ENCODE measurements at places on chromosomes 4 and X.
A peak's percentile ranks its signal among the peaks of the same experiment; 100 is the strongest.

DNA sequence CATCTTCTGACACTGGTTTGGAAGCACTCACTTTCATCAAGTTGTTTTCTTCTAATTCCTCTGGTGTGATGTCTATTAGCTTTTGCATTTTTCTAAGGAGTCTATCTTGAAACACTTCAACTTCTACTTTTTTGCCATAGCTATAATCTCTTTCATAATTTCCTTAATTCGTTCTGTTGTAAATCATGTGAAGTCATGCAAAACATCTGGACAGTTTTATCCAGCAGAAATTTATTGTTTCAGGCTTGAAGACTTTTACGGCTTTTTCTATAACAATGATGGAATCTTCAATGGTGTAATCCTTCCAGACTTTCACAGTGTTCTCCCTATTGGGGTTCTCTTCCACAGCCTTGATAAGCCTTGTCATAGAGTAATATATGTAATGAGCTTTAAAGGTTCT is 74.9 kb upstream of the PABPC4L start:
- no peak for DNase-seq

DNA sequence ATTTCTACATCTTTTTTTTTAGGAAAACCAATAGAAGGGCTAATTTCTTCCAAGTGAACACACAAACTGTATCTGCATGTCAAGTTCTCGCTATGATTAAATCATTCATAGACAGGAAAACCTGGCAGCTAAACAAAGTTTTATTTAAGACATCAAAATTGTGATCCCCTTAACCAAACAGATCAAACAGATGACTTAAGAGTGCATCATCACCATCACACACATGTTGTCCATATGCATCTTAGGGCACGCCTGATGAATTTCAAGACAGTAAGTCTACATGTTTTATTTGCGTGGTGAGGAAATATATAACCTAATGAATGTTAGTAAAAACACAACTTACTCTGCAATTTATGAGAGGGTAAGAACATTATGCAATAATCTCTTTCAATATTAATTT is 317.0 kb upstream of the ANXA10 start:
- DNase-seq = no peak

GRCh38 chr4:15878011-15878410 is 60.5 kb downstream of the FGFBP1 start:
- no peak for DNase-seq

- no peak for DNase-seq
Measured at GRCh38 chrX:18886005-18886343, 97.9 kb downstream of the PHKA2 start.

GRCh38 chrX:132292793-132293192 is 73.5 kb upstream of the RAP2C start:
- no peak for DNase-seq

DNA sequence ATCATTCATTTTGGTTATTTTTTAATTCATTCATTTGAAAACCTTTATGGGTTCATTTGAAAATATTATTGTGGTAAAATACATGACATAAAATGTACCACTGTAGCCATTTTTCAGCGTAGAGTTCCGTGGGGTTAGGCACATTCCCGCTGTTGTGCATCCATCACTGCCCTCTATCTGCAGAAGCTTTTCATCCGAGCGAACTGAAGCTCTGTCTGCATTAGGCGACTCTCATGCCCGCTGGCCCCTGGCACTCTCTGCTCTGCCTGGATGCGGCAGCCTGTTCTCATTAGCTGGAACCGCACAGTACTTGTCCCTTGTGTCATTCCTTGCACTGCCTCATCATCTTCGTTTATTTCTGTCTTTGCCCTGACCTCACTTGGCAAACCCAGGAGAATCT is 17.5 kb downstream of the CFAP99 start:
- DNase-seq = peak; percentile 40

GRCh38 chrX:31969714-31970113 is 897.9 kb upstream of the FTHL17 start:
- DNase-seq = no peak

DNA sequence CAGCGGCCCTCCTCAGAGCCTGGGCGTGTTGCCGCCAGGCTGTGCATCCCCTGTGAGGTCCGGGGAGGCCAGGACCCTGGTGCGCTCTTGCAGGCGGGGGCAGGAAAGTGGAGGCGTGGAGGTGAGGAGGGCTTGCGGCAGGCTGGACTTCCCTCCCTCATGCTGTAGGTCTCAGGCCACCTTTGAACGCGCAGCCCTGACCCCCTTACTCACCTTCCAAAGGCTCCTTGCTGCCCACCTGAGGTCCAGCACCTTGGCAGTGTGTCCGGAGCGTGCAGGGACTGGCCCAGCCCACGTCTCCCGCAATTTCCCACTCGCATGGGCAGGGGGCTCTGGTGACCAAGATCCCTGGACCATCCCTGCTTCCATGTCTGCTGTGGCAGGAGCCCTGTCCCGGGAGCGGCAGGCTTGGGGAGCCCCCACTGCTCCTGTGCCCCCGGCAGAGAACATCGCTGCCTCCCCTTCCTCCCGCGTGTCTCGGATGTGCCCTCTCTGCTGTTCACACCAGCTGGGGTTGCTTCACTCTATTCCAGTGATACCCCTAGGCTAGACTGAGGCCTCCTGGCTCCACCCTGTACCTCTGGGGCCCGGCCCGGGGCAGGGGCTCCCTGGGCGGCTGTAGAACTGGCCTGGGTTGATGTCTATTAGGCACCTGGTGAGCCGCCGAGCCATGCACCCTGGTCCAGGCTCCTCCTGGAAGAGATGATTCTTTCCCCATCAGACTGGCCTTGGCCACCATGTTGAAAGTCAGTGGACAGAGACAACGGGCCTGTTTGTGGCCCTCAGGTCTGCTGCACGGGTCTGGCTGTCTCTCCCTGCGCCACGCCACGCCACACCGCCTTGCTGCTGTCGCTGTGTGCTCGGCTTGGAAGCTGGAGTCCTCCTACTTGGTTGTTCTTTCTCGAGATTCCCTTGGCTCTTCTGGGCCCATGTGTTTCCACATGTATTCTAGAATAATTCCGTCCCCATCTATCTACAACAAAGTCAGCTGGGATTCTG is 95.4 kb upstream of the ADRA2C start:
- peak; percentile 33 for DNase-seq

- no peak for DNase-seq
Measured at GRCh38 chrX:150203248-150203645, 159.9 kb upstream of the MAMLD1 start.

GRCh38 chrX:67545893-67546495 is 2.2 kb downstream of the AR start:
- peak; percentile 47 for DNase-seq

DNA sequence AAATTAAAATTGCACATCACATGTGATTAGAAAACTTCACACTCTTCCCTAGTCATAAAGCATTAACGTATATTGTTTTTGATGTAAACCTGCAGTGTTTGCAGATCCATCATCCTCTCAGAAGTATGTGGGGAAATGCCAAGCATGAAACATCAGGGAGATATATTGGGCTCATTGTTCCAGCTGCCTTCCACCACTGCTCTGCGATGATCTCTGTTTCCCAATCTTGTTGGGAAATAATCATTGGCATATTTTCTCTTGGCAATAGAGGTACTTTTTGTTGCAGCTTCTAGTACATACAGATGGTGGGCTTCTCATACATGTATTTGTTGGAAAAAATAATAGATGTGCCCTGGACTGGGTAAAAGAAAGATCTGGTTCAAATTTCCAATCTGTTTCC is 466.3 kb upstream of the HS3ST1 start:
- DNase-seq = no peak

DNA sequence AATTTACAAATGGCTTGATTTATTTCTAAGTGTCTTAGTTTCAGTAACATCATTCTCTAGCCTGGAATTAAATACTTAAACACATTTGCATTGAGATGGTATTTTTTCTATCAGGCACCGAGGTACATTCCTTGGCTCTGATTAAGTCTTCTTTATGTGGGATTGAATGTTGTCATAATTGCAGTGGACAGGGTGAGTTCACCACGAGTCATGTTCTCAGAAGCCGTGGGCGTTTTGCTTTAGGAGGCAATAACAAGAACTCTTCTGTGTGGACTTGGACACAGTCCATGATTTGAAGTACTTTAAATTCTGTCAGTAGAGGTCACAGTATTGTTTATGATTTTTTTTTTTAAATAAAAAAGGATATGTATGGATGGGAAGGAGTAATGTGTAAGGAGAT is 57.1 kb upstream of the EFHC2 start:
- no peak for DNase-seq

- no peak for DNase-seq
Measured at GRCh38 chr4:133320576-133321170, 171.6 kb downstream of the PCDH10 start.

- DNase-seq = no peak
Measured at GRCh38 chr4:98641906-98642668, 16.3 kb downstream of the TSPAN5 start.

DNA sequence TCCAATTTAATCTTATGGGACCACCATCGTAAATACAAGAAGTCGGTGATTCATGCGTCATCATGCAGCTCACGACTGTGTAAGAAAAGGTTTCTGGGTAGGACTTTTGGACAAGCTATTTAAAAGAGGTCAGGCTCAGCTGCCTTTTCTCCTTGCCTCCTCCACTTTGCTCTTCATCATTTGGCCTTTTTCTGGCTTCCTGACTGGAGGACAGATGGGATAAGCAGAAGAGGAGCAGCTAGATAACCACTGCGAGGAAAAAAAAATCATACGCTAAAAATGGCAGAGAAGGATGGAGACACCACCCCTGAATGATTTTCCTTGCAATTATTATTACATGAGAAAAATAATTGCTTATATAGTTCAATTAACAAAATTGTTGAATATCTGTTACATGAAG is 294.3 kb upstream of the FSTL5 start:
- DNase-seq = no peak

DNA sequence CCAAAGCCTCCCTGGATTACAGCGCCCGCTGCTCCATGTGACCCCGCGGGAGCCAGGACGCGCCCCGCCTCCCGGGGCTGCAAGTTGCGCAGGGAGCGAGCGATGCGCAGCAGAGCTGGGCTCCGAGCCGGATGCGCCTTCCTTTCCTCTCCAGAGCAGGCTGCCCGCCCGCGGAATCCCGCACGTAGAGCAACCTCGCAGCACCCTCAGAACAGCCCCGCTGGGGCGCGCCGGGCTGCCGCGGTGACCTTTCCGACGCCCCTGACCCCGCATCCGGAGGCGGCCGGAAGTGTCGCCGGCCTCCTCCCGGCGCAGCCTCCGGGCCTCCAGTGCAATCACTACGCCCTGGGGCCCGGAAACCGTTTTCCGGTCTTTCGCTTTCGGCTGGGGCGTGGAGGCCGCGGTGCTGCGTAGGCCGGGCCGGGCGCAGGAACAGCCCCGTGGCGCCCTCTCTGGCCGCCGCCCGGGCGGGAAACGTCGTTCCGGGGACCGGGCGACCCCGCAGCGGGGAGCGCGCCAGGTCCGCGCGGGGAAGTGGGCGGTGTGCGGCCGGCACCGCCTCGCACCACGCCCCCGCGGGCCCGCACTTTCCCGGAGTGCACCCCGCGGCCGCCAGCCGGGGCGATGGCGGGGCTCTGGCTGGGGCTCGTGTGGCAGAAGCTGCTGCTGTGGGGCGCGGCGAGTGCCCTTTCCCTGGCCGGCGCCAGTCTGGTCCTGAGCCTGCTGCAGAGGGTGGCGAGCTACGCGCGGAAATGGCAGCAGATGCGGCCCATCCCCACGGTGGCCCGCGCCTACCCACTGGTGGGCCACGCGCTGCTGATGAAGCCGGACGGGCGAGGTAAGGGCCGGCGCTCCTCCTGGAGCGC is at the start of gene CYP4V2:
Gene CYP4V2, plus strand, starts transcription at position 368 of the 866 bp plus-strand sequence. Its CDS starts 257 bp downstream, at position 625.
- DNase-seq = peak; percentile 89

DNA sequence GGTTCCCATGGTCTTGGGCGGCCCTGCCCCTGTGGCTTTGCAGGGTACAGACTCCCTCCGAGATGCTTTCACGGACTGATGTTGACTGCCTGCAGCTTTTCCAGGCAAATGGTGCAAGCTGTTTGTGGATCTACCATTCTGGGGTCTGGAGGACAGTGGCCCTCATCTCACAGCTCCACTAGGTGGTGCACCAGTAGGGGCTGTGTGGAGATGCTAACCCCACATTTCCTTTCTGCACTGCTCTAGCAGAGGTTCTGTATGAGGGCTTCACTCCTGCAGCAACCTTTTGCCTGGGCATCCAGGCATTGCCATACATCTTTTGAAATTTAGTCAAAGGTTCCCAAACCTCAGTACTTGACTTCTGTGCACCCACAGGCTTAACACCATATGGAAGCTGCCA is 176.1 kb downstream of the DCAF12L1 start:
- no peak for DNase-seq

DNA sequence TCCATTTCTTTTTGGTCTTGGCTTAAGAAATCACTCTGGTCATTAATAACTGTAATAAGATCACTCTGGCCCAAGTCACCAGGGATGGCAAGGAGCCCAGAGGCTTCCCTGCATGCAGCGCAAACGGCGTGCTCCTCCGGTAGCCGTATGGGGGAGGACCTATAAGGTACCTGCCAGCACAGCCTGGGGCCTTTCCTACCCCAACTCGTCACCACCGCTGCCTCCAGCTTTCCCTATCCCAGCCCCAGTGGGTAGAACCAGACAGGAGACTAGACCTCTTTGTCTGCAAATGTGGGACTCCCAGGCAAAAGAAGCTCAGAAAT is 25.9 kb downstream of the HAND2 start:
- no peak for DNase-seq

- no peak for DNase-seq
Measured at GRCh38 chr4:160848901-160849760, 1314.7 kb downstream of the FSTL5 start.

- DNase-seq = peak; percentile 8
Measured at GRCh38 chr4:8085491-8086117, 73.0 kb downstream of the ABLIM2 start.

- DNase-seq = no peak
Measured at GRCh38 chr4:180152831-180153230, 2090.4 kb upstream of the TENM3 start.

GRCh38 chr4:3291411-3291968 is 1.3 kb upstream of the RGS12 start:
- DNase-seq = no peak

- DNase-seq = no peak
Measured at GRCh38 chr4:20544645-20545044, 155.6 kb upstream of the PACRGL start.

DNA sequence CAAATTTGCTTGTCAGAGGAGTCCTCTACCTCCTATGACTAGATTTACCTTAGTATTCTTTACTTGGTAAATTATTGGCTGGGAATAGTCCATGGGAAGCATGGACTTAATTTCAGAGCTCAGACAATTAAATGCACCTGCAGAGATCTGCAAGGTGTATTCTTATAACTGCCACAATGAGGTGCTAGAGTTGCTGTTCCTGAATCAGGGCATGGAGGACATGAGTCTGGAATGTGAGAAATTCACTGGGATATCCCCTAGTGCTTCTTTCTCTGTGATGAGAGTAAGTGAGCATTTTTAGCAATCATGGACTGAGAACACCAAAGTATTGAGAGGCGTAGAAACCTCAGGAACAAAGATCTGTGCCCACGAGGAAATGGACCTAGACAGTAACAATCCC is 32.9 kb upstream of the GRID2 start:
- DNase-seq = no peak

- no peak for DNase-seq
Measured at GRCh38 chr4:150368667-150369066, 213.3 kb upstream of the MAB21L2 start.

GRCh38 chr4:83252782-83253405 is 31.7 kb downstream of the COQ2 start:
- DNase-seq = no peak
